Iris pigment epithelial cell (primary cell): ENCODE measurements at places on chromosomes 3 and 15.

DNA sequence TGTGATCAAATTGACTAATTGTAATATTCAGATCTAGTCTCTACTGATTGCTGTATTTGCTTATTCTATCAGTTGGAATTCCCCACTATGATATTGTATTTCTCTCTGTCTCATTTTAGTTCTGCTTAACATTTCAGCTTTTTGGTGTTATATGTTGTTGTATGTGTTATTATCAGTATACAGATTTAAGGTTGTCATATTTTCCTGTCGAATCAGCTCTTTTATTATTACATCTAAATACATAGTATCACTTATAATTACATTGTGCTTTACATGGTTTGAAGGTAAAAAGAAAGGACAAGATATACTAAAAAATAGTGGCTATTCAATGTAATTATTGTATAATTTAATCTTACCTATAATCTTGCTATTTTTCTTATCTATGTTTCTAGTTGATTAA lies 207.3 kb downstream of the LRTM1 start:
- no peak for DNase-seq

DNA sequence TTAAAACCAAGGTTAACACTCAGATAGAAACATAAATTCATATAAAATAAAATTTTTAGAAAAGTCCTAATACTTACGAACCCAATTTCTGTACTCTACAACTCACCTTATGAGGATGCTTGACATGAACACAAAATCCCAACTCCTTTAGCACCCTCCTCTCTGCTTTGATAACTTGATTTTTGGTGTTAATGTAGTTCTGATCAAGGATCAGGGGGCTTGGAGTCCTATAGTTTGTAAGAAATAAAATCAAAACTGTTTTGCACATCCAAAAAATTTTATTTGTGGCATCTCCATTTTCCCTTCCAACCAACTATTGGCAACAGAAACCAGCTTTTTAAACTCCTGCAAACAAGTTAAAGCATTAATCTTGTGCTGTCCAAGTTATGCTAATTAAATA lies 7.0 kb downstream of the CCNL1 start:
- DNase-seq = no peak

DNA sequence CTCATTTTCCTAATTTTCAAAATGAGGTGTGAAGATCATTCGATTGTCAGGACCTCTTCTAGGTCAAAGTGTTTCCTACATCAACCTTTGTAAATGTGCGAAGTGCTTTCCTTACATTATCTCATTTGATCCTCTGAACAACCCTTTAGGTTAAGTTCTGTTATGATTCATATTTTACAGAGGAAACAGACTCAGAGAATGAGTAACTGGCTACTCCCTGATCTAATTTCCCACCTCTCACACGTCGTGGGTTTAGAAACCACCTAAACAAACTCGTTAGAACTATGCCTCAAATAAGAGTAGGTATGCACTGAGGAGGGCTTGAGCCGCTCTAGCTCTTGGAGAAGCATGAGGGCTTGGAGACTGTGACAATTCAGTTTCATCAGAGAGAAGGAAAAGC lies 148.6 kb downstream of the CD47 start:
- DNase-seq = peak; percentile 62

DNA sequence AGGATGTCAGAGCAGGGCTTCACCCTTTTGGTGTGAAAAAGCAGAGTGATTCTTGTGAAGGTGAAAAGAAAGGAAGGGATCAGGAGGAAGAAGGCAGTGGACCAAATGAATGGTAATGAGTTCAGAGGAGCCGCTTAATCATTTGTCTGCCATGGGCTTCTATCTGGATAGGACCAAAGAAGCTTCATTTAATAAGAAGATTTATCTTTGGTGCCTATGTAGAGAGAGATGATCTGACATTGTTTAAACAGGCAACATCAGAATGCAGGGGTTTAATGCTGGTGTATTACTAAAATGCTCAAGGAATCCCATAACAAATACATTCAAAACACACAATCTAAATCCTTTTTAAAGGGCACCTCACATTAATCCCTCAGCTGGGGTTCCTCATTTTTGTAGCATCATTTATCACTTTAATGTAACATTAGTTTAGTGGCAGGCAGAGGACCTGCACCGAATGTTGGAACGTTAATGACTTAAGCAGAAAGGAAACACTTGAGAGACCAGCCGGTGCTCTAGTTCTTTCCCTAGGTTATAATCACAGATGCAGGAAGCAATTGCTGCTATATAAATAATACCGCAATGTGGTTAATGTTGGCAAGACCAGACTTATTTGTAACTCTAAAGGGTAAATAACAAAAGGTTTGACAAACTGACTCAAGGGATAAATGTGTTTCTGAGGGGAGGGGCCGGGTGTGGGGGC lies 27.9 kb upstream of the IL1RAP start:
- DNase-seq = peak; percentile 13

GRCh38 chr3:26229801-26230200 lies 392.8 kb upstream of the LRRC3B start:
- DNase-seq = no peak

DNA sequence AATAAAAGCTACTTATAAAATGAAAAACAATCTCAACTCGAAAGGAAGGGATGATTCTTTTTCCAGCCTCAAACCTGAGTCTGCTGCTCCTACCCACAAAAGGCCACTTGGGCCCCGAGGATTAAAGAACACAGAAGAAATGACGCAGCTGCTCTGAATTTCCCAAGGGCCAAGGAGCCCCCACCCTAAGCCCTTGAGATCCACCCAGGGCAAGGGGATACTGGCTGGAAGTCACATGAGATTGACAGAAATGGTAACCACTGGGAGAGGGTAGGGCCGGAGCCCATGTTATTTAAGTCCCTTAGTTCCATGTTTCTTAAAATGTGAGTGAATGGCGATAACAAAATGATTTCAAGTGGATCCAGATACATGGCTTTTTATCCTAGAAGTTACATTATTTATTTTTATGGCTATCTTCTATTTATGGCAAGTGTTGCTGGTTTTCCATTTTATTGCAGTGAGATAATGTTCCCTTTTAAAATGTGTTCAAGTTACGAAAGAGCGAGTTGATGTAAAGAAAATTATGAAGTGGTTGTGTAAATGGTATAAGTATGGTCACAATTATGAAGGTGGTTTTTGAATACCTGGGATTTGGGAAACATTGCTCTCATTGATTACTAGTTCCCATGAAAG lies 16.8 kb downstream of the IGDCC4 start:
- DNase-seq = no peak

- DNase-seq = no peak
These were observed 158.4 kb downstream of the TBC1D5 start for GRCh38 chr3:17584066-17584465.

DNA sequence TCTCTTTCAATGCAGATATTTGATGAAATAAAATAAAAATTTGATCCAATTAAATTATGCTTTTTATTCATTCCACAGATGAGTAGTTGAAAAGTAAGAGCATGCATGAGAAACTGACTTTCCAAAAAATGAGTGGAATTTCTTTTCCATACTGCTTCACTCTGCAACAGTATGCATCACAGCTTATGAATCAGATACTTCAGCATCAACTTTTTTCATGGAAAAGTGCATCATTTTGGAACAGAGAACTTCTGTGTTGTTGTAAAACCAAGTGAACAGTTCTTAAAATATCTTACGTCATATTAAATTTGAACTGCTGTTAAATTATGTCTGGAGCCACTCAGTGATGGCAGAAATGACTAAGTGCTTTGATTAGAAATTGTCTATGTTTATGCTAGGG lies 16.7 kb upstream of the SLC7A14 start:
- no peak for DNase-seq

DNA sequence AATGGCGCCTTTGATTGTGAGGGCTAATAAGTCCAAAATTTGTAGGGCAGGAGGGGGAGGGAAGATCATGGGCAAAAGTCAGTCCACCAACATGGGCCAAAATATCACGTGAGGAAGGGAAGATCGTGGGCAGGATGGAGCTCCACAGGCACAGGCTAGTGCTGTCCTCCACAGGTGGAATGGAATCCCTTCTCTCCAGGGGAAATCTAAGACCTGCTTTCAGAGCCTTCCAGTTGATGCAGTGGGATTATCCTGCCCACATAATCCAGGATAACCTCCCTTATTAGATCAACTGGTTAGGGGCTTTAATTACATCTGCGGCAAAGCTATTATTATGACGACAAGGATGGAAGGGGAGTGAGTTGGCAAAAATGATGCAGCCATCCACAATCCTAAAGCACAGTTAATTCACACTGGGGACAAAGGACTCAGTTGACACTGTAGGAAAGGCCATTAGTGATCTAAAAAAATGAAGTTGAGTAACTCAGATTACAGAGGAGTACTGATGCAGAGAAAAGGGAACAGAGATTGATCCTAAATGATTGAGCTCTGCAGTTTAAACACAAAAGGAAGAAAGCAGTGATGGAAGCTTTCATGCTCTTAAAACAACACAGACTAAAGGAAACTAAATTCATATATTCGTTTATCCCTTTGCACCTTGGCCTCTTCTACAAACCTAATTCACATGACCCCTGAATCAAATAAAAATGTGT lies 159.8 kb downstream of the AKAP13 start:
- no peak for DNase-seq

DNA sequence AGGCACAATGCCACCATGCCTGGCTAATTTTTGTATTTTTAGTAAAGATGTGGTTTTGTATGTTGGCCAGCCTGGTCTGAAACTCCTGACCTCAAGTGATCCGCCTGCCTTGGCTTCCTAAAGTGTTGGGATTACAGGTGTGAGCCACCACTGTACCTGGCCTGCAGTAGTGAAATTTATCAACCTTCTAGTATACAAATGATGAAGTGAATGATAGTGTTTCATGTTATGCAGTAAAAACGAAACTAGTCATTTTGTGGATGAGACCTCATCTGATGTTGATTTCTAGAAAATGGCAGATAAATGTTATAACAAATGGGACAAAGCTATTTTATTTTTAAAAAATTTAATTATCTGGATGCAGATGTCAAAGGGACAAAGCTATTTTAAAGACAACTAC lies 32.9 kb downstream of the NXPE3 start:
- DNase-seq = no peak

DNA sequence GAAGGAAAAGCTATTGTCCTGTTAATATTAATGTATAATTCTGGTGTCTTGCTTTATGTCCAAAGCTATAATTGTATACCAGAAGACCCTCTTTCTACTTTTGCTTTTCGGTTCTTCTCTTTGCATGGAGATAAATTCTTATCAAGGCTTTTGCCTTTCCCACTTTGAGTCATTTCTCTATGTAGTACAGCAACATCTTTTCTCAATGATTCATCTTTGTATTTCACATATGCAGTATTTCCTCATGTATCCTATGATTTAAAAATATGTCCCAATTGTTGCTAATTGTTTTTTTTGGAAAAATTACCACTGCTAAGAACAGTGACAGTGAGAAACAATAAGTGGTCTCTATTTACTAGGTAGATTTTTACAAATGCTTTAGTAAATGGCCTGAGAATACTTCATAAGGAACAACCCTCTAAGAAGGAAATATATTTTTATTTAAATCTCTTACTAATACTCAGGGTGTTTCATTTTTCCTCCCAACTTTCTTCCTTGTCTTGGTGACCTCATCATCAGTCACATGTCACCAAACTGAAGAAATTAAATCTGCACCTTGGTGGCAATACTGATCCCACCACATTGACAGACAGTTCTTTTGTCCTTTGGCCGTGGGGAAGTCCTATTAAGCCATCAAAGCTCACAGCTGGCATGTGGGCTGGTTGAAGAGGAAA lies 290.6 kb downstream of the SATB1 start:
- peak; percentile 27 for DNase-seq

DNA sequence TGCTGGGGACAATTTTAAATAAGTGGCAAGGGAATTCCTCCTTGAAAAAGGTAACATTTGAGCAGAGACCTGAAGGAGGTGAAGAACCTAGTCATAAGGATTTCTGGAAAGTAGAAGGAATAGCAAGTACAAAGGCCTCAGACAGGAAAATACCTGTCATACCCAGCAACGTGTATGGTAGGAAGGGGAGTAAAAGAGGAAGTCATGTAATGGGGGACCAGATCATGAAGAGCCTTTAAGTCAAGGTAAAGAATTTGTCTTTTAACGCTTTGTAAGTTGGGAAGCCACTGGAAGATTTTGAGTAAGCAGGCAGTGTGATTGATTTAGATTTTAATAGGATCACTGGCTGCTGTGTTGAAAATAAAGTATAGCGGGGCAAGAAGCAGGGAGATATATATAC lies 43.4 kb upstream of the FAH start:
- no peak for DNase-seq

GRCh38 chr3:195150181-195151118 lies 120.5 kb downstream of the XXYLT1 start:
- peak; percentile 78 for DNase-seq

GRCh38 chr15:51904421-51904820 lies 67.2 kb downstream of the LEO1 start:
- DNase-seq = no peak

DNA sequence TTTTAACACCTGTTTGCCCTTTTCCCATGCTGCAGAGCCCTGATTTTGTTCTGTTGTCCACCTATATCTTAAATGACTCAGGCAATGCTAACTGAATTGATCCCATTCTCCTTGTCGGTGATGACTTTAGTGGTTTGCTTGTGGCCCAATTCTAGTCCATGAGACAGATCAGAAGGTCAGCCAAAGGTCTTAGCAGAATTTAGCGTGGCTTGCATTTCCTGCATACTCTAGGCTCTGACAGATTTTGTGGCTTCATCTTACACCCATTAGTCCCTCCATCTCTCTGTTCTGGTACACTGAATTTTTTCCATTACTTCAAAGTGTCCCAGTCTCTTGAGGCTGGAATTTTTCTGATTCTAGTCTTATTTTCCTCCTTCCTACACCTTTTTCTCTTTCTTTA lies 161.9 kb downstream of the STAC start:
- DNase-seq = no peak

DNA sequence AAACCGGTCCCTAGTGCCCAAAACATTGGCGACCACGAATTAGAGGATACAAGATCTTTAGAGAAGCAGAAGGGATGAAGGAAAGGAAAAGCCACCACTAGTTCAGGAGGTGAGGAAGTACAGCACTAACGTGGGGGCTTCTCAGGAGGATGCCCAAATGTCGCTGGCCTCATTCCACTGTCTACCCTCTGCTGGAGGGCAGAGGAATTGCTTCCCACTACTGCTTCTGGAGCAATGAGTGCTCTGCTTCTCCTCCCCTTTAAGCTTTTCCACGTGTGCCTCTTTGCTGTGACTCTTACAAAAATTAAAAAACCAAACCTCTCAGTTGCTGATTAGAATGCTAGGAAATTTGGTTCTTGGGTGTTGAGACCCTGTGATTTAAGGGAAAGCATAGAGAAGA lies 281.3 kb downstream of the CLSTN2 start:
- peak; percentile 6 for DNase-seq

DNA sequence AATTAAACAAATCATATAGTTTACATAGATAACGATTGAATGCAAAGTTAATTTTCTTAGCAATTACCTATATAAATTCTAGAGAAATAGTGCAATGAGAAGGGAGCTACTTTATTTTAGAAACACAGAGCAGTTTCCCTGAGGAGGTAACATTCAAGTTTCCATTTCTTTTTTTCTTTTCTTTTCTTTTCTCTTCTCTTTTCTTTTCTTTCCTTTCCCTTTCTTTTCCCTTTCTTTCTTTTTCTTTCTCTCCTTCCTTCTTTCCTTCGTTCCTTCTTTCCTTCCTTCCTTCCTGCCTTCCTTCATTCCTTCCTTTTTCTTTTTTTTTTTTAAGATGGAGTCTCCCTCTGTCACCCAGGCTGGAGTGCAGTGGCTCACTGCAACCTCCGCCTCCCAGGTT lies 417.3 kb downstream of the NLGN1 start:
- DNase-seq = no peak
